Cardiac septum (tissue), 1 donor: ENCODE measurements at places on chromosomes 4 and X. TPM values are rescaled to one million over a fixed set of nuclear protein-coding genes. Genes with fewer than 3 reads are reported as not detected.
A peak's percentile ranks its signal among the peaks of the same experiment; 100 is the strongest.

GRCh38 chr4:24322511-24322910, 261.8 kb downstream of the DHX15 start:
- DNase-seq = no peak

DNA sequence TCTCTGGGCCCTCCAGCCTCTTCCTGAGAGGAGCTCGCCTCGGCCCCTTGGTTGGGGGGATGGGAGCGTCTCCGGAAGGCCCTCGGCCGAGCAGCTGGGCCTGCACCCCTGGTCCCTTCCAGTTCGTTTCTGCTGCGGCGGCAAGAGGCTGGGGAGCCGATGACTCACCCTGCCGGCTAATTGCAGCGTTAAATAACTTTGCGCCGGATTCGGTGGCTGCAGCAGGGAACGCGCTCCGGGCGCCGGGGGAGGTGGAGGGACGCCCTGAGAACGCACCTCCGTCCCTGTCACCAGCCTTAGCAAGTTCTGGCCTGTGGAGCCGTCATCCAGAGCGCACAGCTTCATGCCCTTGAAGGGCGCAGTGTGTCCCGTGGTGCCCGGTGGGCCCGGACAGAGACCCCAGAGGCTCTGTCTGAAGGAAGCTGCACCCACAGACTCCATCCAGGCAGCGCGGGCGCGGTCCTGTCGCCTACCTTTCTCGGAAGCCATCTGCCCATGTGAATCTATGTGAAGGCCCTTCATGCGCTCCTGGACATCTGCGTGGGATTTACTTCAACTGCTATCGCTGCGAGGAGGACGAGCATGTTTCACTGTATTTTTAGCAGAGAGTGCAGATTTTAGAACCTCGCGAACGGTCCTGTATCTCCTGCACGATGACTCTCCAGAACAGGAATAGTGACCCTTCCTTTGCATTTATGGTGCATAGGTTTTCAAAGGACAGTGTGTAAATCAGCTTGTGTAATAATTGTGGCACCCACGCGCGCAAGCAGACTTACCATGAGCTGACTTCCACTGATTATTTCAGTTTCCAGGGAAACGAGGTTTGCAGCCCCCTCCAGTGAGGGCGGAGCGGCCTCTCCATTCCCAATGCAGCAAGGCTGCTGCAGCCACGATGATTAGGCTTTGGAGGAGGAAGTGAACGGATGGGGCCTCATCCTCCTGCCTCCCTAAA, 1.7 kb upstream of the TMEM271 start:
- DNase-seq = peak; percentile 44

DNA sequence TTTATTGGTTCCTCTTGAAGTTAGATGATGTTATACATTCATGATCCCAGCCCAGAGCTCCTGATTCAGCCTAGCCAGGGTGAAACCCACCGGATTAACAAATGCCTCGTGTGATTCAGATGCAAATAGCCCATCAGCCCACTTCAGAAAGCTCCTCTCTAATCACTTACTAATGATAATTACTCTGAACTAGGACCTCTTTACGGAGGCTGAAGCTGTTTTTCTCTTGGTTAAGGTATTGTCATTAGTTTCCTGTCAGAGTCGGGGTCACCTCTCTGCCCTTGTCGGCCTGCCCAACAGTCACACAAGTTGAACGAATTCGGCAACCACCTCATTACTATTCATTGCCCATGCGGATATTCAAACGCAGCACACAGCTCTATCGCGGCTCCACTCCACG, 36.6 kb downstream of the ZFP42 start:
- no peak for DNase-seq

DNA sequence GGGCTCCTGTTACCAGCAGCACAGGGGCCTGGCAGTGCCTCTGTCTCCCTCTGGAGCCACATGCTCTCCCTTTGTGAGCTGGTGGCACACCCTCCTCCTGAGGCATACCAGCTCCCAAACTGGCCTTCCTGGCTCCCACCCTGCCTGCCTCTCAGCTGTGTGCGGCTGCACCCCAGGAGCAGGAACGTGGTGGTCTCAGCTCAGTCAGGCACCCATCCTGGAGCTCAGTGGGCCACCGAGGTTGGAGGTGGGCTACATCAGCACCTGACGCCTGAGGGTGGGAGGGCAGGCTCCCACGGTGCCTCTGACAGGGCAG, 85.9 kb upstream of the NKX1-1 start:
- DNase-seq = peak; percentile 69

The LRP2BP gene
- 1.5 TPM for total RNA-seq

DNA sequence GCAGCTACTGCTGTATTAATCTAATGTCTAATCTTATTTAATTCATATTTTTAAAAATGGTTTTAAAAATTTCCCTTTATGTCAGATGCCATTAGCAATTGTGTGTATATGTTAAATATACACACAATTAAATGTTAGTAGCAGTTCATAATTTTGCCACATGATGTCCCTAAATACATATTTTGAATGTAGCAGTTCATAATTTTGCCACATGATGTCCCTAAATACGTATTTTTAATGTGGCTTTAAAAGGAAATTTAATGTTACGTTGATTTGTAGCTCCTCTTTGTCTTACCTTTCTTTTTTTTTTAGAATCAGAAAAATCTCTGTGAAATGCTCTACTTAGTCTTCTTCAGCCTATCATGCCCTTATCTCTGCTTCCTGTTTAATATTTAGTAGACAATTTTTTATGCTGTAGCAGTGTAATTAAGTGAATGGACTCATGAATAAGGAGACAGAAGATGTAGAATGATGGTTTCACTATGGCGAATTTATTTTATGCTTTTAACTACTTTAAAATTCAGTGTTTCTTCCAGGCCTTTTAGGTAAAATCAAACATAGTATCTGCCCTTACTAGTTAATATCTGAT, 26.1 kb downstream of the RBM46 start:
- DNase-seq = no peak

- no peak for DNase-seq
These were observed 22.4 kb downstream of the DCTD start for GRCh38 chr4:182894681-182895275.

The ETDB gene
- not detected for total RNA-seq

The RBM47 gene
- total RNA-seq = 3.3 TPM

GRCh38 chr4:62324215-62324614, 1124.1 kb downstream of the ADGRL3 start:
- no peak for DNase-seq

- DNase-seq = no peak
These were observed 2.8 kb upstream of the SRP72 start for GRCh38 chr4:56464581-56464980.

DNA sequence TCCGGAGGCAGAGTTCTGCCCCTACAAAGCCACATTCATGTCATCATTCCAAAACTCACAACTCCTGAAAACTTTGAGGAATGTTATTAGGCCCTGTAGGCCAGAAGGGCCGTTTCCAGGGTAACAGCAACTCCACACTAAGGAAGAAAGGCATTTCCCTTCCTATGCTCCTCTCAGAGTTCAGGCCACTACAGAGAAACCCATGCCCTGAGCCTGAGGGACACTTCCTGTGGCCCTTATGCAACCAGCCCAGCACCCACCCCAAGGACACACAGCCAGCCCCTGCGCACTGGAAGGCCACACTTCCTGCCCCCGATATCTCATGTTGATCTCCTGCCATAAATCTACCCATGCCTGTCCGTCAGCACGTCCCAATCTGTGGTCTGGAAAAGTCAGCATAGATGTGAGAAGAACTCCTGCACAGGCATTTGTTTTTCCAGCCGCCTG, 289.3 kb downstream of the BCOR start:
- DNase-seq = no peak

The BEX4 gene
- total RNA-seq = 34.3 TPM

GRCh38 chr4:174222266-174222872, 61.1 kb downstream of the FBXO8 start:
- no peak for DNase-seq

The ASB11 gene
- total RNA-seq = 60.8 TPM

- DNase-seq = no peak
These were observed 159.2 kb upstream of the CPEB2 start for GRCh38 chr4:14842964-14843630.

- no peak for DNase-seq
These were observed 32.3 kb downstream of the HDAC8 start for GRCh38 chrX:72540318-72540717.

DNA sequence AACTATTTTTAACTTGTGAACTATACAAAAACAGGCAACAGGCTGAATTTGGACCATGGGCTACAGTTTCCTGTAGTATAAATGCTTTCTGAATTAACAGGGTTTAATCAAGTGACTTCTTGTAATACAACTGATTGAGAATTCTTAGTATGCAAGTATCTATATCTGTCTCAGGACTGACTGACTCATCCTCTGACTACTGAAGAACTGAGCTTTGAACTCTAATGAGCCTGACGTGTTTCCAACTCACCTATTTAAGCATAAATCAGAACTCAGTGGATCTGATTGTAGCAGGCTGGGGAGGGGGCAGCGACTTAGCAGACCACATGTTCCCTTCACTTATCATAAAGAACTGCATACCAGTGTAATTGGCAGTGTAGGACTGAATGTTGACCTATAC, 7.8 kb downstream of the SPATA4 start:
- no peak for DNase-seq

The NPY1R gene
- 1.6 TPM for total RNA-seq

- DNase-seq = no peak
These were observed 17.8 kb upstream of the CHIC2 start for GRCh38 chr4:54082168-54082567.

DNA sequence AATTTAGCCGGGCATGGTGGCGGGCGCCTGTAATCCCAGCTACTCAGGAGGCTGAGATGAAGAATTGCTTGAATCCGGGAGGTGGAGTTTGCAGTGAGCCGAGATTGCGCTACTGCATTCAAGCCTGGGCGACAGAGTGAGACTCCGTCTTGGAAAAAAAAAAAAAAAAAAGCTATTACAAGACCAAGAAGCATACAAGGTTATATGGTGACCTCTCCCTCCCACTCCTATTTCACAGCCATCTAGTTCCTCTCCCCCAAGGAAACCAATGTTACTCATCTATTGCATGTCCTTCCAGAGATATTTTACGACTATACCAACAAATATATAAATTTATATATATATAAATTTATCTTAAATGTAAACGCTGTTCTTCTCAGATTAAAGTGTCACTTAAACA, 3.2 kb downstream of the SLC9A7 start:
- no peak for DNase-seq

- DNase-seq = no peak
These were observed 545.0 kb upstream of the TENM3 start for GRCh38 chr4:181698221-181698620.

GRCh38 chr4:109673303-109673702, 29.9 kb downstream of the CASP6 start:
- DNase-seq = no peak

- DNase-seq = no peak
These were observed 12.6 kb upstream of the CCNQ start for GRCh38 chrX:153611298-153612095.

DNA sequence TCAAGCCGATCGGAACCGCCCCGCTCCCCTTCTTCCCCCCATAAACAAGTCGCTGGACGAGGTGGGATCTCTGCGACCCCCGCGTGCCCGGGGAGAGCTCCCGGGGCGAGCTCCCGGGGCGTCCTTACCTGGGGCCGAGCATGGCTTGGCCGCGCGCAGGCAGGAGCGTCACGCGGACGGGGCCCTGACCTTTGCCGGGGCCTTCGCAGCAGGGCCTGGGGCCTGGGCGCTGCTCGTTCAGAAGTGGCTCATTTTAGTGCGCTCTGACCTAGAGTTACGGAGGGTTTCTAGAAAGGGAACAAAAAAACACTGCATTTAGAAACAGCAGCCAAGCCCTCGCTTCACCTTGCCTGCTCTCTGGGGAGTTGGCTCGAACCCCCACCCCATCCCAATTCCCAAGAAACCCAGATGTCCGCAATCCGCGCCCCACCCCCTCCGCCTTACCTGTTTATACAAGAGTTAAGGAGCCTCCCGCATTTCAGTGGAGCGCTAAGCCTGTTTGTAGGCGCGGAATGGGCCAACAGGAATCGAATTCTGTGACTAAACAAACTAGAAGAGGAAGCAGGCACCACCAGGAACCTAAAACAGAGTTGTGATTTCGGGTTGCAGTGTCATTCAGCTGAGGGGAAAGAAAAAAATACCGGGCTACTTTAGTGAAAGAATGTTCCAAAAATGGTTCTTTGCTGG, 814 bp upstream of the RBM47 start:
- peak; percentile 79 for DNase-seq

The CENPVL3 gene
- total RNA-seq = not detected

The DCHS2 gene
- total RNA-seq = not detected

GRCh38 chrX:11080741-11081305, 30.3 kb upstream of the HCCS start:
- DNase-seq = no peak

The ARR3 gene
- not detected for total RNA-seq

DNA sequence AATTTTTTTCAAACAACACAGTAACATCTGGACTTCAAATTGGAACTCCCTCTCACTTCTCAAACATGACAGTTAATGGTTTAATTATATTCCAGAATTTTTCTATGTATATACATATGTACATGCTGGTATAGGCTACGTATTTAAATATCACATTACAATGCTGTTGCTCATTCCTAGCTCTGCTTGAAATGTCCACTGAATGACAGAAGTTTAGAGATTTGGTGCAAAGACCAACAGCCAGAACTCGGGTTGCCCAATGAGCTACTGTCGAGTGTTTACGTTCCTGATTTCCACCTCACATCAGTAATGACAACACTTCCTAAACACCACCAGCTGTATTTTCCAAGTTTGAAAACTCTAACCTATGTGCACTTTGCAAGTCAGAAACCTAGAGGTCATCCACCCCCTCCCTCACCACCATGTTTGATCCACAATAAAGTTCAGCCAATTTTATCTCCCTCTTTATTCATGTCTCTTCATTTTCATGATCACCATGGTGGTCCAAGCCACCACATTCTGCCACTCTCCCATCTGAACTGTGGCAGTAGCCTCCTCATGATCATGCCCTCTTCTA, 49.3 kb upstream of the RPL34 start:
- no peak for DNase-seq

GRCh38 chrX:9091258-9091657, 57.3 kb upstream of the FAM9B start:
- DNase-seq = no peak

DNA sequence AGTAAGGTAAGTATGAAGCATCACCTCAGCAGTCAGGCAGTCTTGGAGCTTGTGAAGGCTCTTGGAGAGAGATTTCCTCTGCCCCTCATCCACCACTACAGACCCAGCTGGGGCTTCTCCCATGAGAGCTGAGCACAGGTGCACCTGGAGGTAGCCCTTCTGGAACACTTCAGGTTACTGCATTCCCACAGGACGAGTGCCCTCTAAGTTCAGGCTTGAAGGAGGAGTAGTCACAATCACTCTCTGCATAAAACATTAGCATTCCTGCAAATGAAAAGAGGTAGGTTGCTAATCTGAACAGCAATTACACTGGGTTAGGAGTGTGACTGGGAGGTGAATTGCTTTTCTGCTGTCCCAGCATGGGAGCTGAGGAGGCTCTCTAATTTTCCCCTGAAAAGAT, 308.8 kb downstream of the TEX13C start:
- no peak for DNase-seq

DNA sequence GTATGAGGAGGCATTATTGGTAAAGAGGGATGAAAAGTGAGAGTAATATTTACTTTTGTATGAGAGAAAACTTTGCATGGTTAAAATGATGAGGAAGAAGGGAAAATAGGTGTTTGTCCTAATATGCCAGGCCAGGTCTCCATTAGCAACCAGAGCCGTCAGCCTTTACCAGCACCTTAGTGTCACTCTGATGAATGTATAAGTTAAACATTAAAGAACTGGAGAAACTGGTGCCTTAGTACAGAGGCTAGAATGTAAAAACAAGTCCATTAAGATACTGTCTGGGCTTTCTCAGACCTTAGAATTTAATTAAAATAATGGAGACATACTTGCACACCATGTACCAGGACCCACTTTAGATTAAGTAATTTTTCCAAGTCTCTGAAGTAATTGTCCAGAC, 222.3 kb downstream of the FAM47A start:
- DNase-seq = no peak

The TMEM156 gene
- total RNA-seq = not detected

GRCh38 chr4:6333301-6334202, 63.9 kb downstream of the WFS1 start:
- no peak for DNase-seq
